ENCODE measurements at places on chromosomes 6 and 20.
A peak's percentile ranks its signal among the peaks of the same experiment; 100 is the strongest.

GRCh38 chr6:97198046-97198565 is 84.9 kb downstream of the MMS22L start:
- no peak for DNase-seq

DNA sequence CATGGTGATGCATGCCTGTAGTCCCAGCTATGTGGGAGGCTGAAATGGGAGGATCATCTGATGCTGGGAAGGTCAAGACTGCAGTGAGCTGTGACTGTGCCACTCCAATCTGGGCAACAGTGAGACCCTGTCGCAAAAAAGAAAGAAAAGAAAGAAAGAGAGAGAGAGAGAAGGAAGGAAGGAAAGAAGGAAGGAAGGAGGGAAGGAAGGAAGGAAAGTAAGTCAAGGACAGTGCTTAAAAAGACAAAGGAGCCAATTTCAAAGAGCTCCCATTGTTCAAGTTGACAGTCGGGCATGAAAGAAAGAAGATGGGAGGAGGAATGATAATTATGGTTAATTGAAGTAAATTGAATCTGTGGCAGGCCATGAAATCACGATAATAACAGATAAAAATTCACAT is 16.2 kb downstream of the C6orf15 start:
- no peak for DNase-seq

GRCh38 chr6:14450578-14450977 is 333.0 kb downstream of the CD83 start:
- DNase-seq: no peak

DNA sequence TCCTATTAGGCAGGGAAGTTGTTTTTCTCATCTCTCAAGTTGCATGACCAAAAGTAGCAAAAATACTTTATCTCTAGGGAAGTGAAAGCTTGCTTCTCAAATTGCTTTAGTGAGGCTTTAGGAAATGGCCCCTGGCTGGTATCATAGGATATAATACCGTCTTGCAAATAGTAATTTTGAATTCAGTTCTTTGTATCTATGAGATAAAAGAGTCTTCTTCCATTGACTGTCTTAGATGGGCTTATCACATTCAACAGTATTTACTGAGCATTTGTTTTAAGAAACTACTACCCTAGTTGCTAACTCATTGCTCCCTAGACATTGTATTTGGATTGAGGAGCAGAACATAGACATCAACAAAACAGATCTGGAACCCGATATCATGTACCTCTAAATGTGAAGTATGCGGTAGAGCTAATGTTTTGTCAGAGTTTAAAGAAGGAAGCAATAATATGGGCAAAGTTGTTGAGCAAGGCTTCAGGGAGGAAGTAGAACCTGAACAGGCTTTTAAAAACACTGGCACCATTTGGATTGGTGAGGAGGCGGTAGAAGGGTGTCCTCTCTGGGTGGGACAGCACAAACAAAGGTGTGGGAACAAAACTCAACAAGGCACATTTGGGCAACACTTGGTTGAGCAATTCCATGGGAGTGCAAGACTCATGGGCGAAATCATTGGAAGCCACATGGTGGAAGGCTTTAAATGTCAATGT is 101.5 kb downstream of the SGK1 start:
- peak; percentile 77 for DNase-seq

GRCh38 chr20:59705651-59706399 is 101.5 kb downstream of the PHACTR3 start:
- DNase-seq: no peak

DNA sequence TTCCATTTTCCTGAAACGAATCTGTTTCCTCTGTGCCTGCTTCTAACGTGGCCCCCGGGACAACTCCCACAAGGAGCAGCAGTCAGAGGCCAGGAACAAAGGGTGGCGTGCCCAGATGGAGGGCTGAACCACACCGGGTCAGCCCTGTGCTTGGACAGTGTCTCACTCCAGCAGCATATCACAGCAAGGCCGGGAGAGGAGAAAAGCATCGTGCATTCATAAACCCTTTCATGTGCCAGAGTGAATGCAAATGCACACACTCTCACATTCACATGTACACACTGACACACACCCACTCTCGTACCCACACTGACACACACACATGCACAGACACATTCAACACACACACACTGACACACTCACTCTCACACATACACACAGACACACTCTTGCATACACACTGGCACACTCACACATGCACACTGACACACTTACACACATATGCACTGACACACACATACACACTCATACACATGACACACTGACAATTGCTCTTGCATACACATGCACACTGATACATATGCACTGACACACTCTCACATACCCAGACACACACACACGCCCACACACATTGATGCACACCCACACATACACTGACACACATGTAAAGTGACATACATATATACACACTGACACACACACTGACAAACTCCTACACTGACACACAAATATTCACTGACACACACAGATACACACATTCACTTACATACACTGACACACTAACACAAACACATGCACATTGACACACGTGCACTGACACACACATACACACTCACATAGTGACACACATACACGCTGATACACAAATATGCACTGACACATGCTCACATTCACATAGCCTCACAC is 237.0 kb downstream of the LRFN2 start:
- DNase-seq: no peak

- peak; percentile 83 for DNase-seq
Observed at GRCh38 chr6:89412071-89413005, at the start of gene RRAGD. TSS of gene RRAGD (minus strand) at chr6:89412273. CDS start at chr6:89411993, 280 bp downstream.

- DNase-seq: no peak
Observed at GRCh38 chr20:19512886-19513677, 245.0 kb upstream of the RIN2 start.

DNA sequence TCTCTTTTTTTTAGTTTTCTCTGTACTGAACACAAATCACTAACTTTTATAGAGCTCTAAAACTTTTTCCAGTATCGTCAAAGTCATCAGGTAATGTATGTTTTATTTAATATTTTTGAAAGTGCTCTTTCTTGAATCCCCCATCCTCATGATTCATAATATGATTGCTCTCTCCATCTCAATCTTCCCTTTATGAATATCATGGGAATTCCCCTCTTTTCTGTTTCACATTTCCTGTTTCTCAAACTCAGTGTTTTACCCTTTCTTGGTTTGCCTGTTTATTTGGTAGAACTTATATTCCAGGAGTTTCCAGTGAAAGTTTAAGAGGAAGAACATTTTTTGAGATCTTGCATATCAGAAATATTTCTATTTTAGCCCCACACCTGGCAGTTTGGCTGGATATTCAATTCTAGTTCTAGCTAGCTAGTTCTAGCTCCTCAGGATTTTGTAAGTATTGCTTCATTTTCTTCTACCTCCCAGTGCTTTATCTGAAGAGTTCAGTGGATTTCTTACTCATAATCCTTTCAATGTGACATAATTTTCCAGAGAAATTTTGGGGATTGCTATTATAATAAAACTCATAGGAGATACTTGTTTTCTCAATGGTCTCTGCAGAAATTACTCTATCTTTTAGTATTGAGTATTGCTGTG is 6.1 kb upstream of the C6orf58 start:
- DNase-seq: no peak

Measured in HL-60 (cell line).